ENCODE measurements at places on chromosomes 5 and 9.

DNA sequence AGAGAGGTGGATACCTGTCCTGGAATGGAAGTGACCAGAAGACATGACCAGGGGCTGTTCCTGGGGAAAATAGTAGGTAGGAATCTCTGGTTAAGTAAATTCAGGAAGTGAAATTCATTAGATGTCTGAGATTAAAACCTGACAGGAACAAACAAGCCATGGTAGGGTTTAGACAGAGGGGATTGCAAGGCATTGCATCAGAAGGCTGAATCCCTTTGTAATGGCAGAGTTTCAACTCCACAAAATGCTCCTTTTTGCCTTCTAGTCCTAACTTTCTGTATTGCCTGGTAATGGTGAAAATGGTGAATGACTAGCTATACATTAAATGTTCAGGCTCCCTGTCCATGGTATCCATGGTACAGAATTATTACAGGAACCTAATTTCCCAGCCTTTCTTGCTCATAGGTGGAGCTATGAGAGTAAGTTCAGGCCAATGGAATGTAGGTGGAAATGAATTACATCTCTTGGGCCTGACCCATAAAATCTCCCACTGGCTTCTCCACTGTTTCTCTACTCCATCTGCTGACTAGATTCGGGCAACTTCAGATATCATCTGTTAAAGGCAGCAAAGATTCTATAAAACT lies 113.4 kb upstream of the CNTLN start:
- DNase-seq = no peak

DNA sequence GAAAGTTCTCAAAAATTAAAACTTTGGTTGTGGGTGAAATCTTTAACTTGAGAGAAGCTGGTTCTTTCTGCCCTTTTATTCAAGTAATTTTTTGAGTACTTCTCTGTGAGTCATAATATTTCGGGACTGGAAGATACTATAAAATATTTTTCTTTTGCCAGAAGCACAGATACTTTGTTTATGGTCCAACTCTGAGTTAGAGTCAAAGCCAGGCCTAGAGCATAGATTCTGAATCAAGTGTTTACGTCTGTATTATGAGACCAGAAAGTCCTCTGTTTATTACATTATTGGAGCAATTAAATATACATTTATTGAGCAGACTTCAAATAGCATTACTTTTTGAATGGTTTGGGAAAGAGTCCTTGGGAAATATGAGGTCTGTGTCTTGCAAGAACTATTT lies 187.9 kb downstream of the FER start:
- DNase-seq = no peak

DNA sequence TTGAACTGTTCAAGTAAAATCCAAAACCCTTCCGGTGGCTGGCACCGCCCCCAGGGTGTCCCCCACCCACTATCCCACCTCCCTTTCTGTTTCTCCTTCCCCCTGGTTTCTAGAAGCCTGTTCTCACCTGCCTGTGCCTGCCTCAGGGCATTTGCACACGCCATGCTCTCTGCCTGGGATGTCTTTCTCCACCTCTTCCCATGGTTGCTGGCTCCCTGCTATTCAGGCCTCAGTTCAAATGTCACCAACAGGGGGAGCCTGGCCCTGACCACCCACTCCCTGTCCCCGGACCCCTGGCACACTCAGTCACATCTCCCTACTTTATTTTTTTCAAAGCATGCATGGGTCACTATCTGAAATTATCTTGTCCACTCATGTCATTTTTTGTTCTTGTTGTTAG lies 39.9 kb upstream of the EEIG1 start:
- DNase-seq = no peak

DNA sequence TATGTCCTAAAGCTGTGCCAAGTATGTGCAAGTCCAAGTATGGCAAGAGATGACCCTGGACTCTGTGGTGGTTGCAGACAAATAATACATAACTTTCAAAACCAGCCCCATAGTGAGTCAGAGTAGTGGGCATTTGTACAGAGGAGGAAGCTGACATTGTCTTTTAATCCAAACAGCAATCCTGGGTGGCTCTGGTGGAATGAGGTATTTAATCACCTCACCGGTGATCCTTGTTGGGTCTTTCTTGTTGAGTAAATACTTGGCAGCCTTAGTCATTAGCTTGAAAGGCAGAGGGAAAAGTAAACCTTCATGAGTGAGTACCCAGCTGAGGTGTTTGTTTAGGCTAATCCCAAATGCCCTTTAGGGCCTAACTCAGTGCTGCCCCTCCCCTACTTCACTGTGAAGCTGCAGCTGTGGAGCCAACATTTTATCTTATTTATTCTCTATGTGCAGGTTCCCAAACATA lies 148.7 kb upstream of the SLC12A2 start:
- DNase-seq = no peak

- no peak for DNase-seq
Measured at GRCh38 chr5:164277720-164278119, 772.3 kb downstream of the MAT2B start.

Data from activated CD4-positive, alpha-beta T cell treated with anti-CD3 and anti-CD28 coated beads, Interleukin-10, Interleukin-2, amounts not matched to agents 100 ng/mL and 50 ng/mL, durations not matched to agents 16 hours and 8 hours (primary cell).